Dorsolateral prefrontal cortex (tissue), 122 donors: ENCODE measurements at places on chromosomes 3 and 15.

GRCh38 chr3:54631516-54632325, 296.1 kb downstream of the LRTM1 start:
- no peak for DNase-seq

- no peak for DNase-seq
Measured at GRCh38 chr3:178602856-178603255, 66.6 kb downstream of the KCNMB2 start.

- DNase-seq, result no peak
Measured at GRCh38 chr3:187997490-187997889, 156.5 kb upstream of the LPP start.

DNA sequence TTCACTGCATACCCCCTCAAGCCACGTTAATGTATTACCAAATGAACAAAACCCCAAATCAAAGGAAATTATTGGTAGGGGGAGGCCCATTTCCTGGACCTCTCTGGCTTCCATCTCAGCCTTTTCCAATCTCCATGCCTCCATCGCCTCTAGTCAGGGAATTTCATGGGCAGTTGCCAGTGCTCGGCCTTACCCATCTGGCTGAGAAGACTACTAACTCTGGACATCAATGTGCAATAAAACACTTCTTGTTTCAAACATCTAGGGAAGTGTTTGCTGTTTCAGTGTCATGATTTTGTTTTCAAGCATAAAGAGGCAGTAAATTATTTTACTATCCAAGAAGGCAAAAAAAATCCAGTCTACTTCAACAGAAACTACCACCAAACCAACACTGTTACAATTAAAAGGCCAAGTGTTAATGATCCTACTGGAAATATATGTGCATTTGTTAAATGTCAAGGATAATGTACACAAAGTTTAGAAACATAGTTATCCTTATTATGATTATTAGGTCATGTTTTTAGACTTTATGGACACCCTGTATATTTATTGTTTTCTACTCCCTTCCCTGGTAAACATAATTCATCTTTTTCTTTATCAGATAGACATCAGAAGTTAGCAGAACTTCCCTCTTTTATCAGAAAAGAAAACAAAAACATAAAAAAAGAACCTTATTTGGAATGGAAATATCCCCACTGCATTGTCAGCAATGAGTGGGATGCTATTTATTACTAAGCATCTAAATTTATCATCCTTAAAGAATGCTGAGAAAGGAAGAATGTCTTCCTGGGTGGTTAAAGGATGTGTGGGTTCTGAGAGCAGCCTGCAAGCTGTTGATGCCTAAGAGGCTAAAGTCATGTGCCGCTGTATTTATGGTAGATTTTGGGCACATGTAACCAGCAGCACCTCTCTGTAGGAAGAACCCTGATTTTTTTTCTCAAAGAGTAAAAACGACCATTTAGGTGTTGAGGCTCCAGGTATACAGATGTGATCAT, 15.2 kb downstream of the LDHAL6B start:
- no peak for DNase-seq

- no peak for DNase-seq
Measured at GRCh38 chr3:160676547-160677303, at the start of gene ARL14. ARL14 (plus strand) TSS chr3:160677160; CDS start chr3:160677347, 187 bp downstream.

DNA sequence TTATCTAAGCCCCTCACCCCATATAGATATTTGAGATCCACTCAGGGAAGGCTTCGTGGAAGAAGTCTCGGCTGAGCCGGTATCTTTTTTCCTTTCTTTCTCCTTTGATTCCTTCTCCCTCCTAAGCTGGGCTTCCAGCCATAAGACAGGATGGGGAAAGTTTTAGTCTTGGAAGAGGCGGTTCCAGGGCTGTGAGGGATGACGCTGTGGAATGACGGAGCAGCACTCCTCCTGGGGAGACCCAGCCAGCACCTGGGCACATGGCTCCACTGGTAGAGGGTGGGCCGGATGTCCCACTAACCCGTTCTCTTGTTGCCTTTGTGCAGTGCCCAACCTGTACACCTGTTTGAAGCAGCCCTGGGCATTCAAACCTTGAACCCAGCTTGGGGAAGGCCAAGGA, 43.2 kb upstream of the FAM107A start:
- no peak for DNase-seq

- DNase-seq, result peak; percentile 27
Measured at GRCh38 chr3:42697289-42698051, 5.1 kb downstream of the HHATL start.

- no peak for DNase-seq
Measured at GRCh38 chr15:81256916-81257315, 60.2 kb downstream of the IL16 start.

DNA sequence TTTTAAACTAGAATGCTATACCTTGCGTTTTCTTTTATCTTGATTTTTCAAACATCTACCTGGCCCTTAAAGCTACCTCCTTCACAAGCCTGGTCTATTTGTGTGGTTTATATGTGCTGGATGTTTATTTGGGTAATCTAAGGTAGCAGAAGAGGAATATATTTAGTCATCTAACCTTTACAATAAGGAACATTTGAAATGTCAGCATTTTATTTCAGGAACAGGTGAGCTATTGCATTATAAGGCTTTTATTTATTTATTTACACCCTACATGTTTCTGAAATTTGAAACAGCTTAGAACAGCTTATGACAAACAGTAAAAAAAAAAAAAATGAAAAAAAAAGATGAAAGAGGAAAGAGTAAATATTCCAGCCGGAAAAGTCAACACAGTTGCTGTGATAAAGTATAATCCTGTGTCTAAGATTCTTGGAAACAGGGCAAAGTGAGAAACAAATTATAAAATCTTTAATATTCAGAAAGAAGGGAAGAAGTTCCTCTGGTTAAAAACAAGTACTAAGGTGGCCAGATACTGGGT, 19.5 kb downstream of the HHLA2 start:
- DNase-seq, result no peak

GRCh38 chr3:114829783-114830182, 317.3 kb downstream of the ZBTB20 start:
- DNase-seq, result no peak

- DNase-seq, result no peak
Measured at GRCh38 chr15:51025454-51025846, 69.3 kb downstream of the TNFAIP8L3 start.

- DNase-seq, result no peak
Measured at GRCh38 chr15:52759969-52760368, 30.2 kb downstream of the ONECUT1 start.

DNA sequence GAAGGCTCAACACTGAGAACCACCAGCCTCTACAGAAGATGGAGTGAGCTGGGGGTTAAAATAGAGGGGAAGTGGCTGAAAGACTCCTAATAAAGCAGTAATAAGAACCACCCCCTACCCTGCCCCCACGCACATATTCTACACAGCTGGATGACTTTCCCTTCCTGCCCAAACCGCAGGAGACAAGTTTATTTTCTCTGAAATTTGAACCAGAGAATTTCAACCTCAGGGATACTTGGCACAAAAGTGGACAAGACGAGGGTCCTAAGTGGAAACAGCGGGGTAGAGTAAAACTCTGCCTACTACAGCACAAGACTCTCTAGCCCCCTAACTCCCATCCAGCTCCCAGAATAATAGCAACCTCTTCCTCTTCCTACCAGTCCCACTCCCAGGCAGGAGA, 28.4 kb downstream of the USF3 start:
- DNase-seq, result no peak
